Left ventricle myocardium inferior (tissue), 1 donor: ENCODE measurements at places on chromosomes 11 and 22. TPM values are rescaled to one million over a fixed set of nuclear protein-coding genes. Genes with fewer than 3 reads are reported as not detected.
A peak's percentile ranks its signal among the peaks of the same experiment; 100 is the strongest.

Gene INS
- not detected for total RNA-seq

- no peak overlapping the region for H3K27ac ChIP-seq
- peaks cover 21% of the 10 kb centered on the region for H3K4me1 ChIP-seq
- no peak for DNase-seq
- H3K4me3 ChIP-seq: no peak overlapping the region
- peaks cover 45% of the 10 kb centered on the region for H3K36me3 ChIP-seq
Measured at GRCh38 chr11:119173453-119173852, 4.9 kb downstream of the NLRX1 start.

Gene CRYAB
- 6,704 TPM for total RNA-seq

GRCh38 chr11:73156114-73156513 lies 14.0 kb upstream of the FCHSD2 start:
- no peaks in the 10 kb centered on the region for H3K27me3 ChIP-seq
- H3K4me1 ChIP-seq: peaks cover 80% of the 10 kb centered on the region
- no peak overlapping the region for H3K4me3 ChIP-seq
- no peak for DNase-seq
- peak overlapping the region; percentile 90 for H3K27ac ChIP-seq
- H3K36me3 ChIP-seq: no peaks in the 10 kb centered on the region

DNA sequence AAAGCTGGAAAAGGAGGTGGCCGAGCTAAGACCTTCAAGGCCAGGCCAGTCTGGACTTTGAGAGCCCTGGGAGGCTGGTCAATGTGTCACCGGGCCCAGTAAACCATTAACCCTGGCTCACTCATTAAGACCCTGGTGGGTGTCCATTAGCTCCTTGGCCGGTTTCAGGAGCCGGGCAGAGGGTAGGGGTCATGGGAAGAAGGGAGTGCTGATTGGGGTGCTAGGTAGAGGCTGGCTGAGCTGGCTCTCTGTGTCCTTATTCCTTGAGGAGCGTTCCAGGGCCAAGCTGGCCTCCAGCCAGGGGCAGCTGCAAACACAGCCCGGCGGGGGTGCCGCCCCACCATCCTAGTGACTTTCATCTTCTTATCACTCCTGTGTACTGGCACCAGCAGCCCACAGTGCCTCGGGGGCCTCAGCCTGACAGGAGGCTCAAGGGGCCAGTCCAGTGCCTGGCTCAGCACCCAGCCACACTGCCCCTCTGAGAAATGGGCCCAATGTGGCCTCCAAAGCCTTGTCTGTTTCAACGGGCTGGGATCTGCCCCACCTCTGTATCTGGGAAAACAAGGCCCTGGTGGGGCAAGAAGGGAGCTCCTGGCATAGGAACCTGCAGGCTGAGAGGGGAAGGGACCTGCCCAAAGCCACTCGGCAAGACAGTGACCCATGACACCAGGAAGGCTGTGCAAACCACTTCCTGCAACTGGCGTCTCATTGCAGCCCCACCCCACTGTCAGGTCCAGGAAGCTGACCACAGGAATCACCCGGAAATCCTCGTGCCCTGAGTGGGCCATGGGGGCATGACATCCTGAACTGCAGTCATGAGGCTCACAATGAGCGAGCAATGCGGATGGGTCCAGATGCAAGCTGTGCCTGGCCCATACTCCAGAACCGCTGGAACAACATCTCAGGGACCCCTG lies 15.1 kb upstream of the RGL4 start:
- H3K36me3 ChIP-seq: no peaks in the 10 kb centered on the region
- no peak overlapping the region for H3K27ac ChIP-seq
- no peak overlapping the region for H3K4me3 ChIP-seq

DNA sequence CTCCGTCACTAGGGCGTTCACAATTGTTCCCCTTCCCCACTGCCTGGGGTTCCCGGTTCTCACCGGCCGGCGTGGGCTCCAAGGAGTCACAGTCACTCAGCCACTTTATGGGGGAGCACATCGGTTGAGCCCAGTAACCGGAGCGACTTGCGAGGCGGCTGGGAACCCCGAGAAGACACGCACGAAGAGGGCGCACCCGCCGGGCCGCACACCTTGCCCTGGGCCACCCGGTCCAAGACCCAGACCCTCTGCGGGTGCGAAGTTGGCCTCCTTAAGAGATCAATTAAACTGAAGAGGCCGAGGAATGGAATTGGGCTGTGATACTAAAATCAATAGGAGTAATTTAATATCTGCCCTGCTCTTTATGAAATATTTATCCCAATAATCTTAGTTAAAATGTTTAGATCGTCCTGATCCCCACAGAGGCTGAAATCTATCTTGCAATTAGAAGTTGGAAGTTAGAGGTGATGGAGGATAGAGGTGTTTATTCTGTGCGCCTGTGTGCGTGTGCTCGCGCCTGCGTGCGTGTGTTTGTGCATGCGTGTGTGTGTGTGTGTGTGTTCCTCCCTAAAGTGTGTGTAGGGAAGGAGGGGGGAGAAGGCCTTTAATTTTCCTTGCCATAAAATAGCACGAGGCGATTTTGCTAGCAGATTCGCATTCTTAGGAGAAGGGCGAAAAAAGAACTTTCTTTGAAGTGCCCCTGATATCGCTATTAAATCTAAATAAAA lies 954 bp upstream of the MN1 start:
- H3K36me3 ChIP-seq: peaks cover 9% of the 10 kb centered on the region
- peak overlapping the region; percentile 92 for H3K4me3 ChIP-seq
- H3K4me1 ChIP-seq: peaks cover 63% of the 10 kb centered on the region
- peak overlapping the region; percentile 93 for H3K27ac ChIP-seq
- DNase-seq: no peak
- peaks cover 37% of the 10 kb centered on the region for H3K27me3 ChIP-seq

DNA sequence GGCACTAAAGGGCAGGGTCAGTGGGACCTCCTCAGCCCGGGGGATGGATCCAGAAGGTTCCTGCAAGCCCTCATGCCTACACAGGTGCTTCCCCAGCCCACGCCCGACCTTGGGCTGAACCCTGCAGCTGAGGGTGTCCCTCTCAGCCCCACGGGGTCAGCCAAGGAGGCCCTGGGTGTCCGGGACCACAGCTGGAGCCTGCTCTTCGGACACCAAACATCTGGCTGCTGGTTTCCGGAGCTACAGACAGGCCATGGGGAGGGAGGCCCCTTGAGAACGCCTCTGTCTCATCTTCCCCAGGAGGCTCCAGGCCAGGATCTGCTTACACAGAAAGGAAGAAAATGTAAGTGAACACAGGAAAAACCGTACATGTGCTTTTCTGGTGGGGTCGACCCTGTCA lies 355.7 kb downstream of the MN1 start:
- H3K27me3 ChIP-seq: peaks cover 76% of the 10 kb centered on the region
- H3K4me3 ChIP-seq: no peak overlapping the region
- H3K36me3 ChIP-seq: no peaks in the 10 kb centered on the region
- H3K27ac ChIP-seq: no peak overlapping the region
- DNase-seq: peak; percentile 41
- H3K4me1 ChIP-seq: no peaks in the 10 kb centered on the region

Gene FAM118B
- 26.7 TPM for total RNA-seq

GRCh38 chr11:78838417-78838816 lies 263.8 kb upstream of the NARS2 start:
- H3K4me3 ChIP-seq: no peak overlapping the region
- H3K27ac ChIP-seq: no peak overlapping the region
- H3K4me1 ChIP-seq: no peaks in the 10 kb centered on the region
- H3K36me3 ChIP-seq: no peaks in the 10 kb centered on the region
- DNase-seq: no peak
- H3K27me3 ChIP-seq: peaks cover 10% of the 10 kb centered on the region

- H3K4me3 ChIP-seq: no peak overlapping the region
- DNase-seq: no peak
- H3K27ac ChIP-seq: no peak overlapping the region
Measured at GRCh38 chr11:46321757-46322156, 25.5 kb upstream of the DGKZ start.

DNA sequence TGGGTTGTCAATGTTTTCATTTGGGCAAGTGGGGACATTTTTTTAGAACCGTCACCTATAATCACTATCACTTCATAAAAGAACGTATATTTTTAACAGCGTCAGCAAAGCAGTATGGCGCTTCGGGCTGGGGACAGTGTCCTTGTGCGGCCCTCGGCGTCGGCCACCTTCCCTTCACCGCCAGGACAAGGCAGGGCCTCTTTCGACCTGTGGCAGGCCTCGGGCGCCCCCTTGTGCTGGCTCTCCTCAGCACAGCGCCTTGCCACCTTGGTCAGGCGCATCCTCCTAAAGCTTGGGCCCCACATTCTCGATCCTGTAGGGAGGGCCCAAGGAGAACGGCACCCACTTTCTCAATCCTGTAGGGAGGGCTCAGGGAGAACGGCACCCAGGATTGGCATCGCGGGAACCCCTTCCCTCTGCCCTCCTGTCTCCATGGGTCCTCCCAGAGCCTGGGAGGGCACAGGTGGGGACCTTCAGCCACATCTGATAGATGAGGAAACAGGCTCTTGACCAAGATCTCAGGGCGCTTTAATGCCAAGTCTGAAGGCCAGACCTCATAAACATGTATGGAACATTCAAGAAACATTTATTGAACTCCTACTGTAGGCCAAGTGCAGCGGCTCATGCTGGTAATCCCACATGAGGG lies 11.5 kb upstream of the FADD start:
- H3K27ac ChIP-seq: no peak overlapping the region
- peaks cover 15% of the 10 kb centered on the region for H3K27me3 ChIP-seq
- H3K4me1 ChIP-seq: no peaks in the 10 kb centered on the region
- H3K4me3 ChIP-seq: no peak overlapping the region
- DNase-seq: peak; percentile 83

GRCh38 chr22:46115755-46116490 lies 34.4 kb upstream of the PPARA start:
- peaks cover 70% of the 10 kb centered on the region for H3K4me1 ChIP-seq
- DNase-seq: no peak
- H3K4me3 ChIP-seq: no peak overlapping the region
- H3K27ac ChIP-seq: peak overlapping the region; percentile 88
- H3K36me3 ChIP-seq: peaks cover 22% of the 10 kb centered on the region

- H3K27ac ChIP-seq: no peak overlapping the region
- no peak overlapping the region for H3K4me3 ChIP-seq
- DNase-seq: no peak
- H3K27me3 ChIP-seq: no peaks in the 10 kb centered on the region
- H3K36me3 ChIP-seq: no peaks in the 10 kb centered on the region
Measured at GRCh38 chr22:35445933-35446332, 46.0 kb downstream of the MCM5 start.

- H3K27ac ChIP-seq: no peak overlapping the region
- no peak for DNase-seq
- H3K4me3 ChIP-seq: no peak overlapping the region
- H3K4me1 ChIP-seq: no peaks in the 10 kb centered on the region
- no peaks in the 10 kb centered on the region for H3K36me3 ChIP-seq
- peaks cover 86% of the 10 kb centered on the region for H3K27me3 ChIP-seq
Measured at GRCh38 chr11:34575671-34576070, 45.2 kb upstream of the EHF start.

- H3K4me3 ChIP-seq: no peak overlapping the region
- no peak overlapping the region for H3K27ac ChIP-seq
- H3K4me1 ChIP-seq: peaks cover 44% of the 10 kb centered on the region
- H3K36me3 ChIP-seq: no peaks in the 10 kb centered on the region
- H3K27me3 ChIP-seq: no peaks in the 10 kb centered on the region
Measured at GRCh38 chr11:69306821-69307220, 12.9 kb downstream of the MYEOV start.

- peaks cover 3% of the 10 kb centered on the region for H3K27me3 ChIP-seq
- H3K4me1 ChIP-seq: no peaks in the 10 kb centered on the region
- H3K36me3 ChIP-seq: peaks cover 6% of the 10 kb centered on the region
- DNase-seq: no peak
- no peak overlapping the region for H3K4me3 ChIP-seq
Measured at GRCh38 chr11:117449111-117449693, 121.5 kb downstream of the CEP164 start.

GRCh38 chr22:36934418-36935312 lies 21.2 kb downstream of the CSF2RB start:
- H3K4me1 ChIP-seq: no peaks in the 10 kb centered on the region
- no peak for DNase-seq
- H3K36me3 ChIP-seq: no peaks in the 10 kb centered on the region
- H3K27me3 ChIP-seq: peaks cover 14% of the 10 kb centered on the region

GRCh38 chr11:32297611-32298011 lies 137.7 kb downstream of the WT1 start:
- no peaks in the 10 kb centered on the region for H3K4me1 ChIP-seq
- peaks cover 16% of the 10 kb centered on the region for H3K27me3 ChIP-seq
- no peak for DNase-seq
- H3K4me3 ChIP-seq: no peak overlapping the region
- no peak overlapping the region for H3K27ac ChIP-seq
- no peaks in the 10 kb centered on the region for H3K36me3 ChIP-seq

DNA sequence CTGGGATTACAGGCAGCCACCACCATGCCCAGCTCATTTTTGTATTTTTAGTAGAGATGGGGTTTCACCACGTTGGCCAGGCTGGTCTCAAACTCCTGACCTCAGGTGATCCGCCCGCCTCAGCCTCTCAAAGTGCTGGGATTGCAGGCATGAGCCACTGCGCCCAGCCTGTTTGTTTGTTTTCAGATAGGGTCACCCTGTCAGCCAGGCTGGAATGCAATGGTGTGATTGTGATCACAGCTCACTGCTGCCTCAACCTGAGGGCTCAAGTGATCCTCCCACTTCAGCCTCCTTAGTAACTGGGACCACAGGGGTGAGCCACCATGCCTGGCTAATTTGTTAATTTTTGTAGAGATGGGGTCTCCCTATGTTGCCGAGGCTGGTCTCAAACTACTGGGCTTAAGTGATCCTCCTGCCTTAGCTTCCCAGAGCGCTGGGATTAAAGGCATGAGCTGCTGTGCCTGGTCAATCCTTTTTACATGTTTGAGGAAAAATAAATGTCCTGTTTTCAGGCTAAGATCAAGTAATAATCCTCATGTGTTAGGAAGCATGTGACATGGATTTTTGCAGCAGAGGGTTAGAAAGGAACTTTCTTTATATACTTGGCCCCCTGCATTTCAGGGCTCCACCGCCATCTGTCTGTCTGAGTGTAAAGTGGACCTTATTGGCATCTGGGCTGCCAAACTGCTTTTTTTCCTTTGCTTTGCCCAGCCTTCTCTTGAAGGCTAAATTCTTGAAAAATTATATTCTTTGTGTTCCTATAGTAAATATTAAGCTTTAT lies 4.8 kb upstream of the SLC3A2 start:
- no peaks in the 10 kb centered on the region for H3K36me3 ChIP-seq
- no peak for DNase-seq
- H3K27me3 ChIP-seq: no peaks in the 10 kb centered on the region
- peaks cover 18% of the 10 kb centered on the region for H3K4me1 ChIP-seq
- H3K4me3 ChIP-seq: no peak overlapping the region

Gene TMEM134
- total RNA-seq: 87.5 TPM

- no peak for DNase-seq
- H3K27ac ChIP-seq: no peak overlapping the region
- H3K4me3 ChIP-seq: no peak overlapping the region
- no peaks in the 10 kb centered on the region for H3K36me3 ChIP-seq
Measured at GRCh38 chr11:14310679-14311078, 48.3 kb downstream of the RRAS2 start.

GRCh38 chr11:16820324-16821092 lies 82.1 kb downstream of the C11orf58 start:
- DNase-seq: peak; percentile 79
- no peak overlapping the region for H3K4me3 ChIP-seq
- H3K27me3 ChIP-seq: no peaks in the 10 kb centered on the region
- peak overlapping the region; percentile 80 for H3K27ac ChIP-seq

Gene MN1
- total RNA-seq: 7.7 TPM
